Tibial nerve (tissue), 4 donors: ENCODE measurements at places on chromosomes 12 and 14. TPM values are rescaled to one million over a fixed set of nuclear protein-coding genes. Genes with fewer than 3 reads are reported as not detected.

The DEGS2 gene
- 2.2 TPM for total RNA-seq

The LTBP2 gene
- 67.1 TPM for total RNA-seq

The CPSF2 gene
- 30.6 TPM for total RNA-seq

DNA sequence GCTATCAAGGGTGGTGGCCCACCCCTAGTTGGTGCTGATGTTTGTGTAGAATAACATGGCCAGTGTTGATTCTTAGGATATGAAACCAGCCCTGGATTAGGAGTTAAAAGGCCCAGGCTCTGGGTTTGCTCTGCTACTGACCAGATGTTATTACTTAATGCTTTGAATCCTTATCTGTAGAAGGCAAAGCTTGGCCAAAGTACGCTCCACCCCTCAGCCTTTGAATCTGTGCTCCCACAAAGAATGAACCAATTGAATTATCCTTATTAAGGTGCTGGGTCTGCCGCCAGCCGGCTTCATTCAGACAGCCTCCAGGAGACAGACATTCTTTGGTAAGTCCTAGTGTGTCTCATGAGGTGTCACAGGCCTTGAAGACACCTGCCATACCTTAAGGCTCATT is 41.8 kb downstream of the AKAP3 start:
- no peak overlapping the region for H3K27ac ChIP-seq
- peaks cover 20% of the 10 kb centered on the region for H3K4me1 ChIP-seq
- no peak overlapping the region for H3K4me3 ChIP-seq
- H3K27me3 ChIP-seq = no peaks in the 10 kb centered on the region
- peaks cover 34% of the 10 kb centered on the region for H3K36me3 ChIP-seq

DNA sequence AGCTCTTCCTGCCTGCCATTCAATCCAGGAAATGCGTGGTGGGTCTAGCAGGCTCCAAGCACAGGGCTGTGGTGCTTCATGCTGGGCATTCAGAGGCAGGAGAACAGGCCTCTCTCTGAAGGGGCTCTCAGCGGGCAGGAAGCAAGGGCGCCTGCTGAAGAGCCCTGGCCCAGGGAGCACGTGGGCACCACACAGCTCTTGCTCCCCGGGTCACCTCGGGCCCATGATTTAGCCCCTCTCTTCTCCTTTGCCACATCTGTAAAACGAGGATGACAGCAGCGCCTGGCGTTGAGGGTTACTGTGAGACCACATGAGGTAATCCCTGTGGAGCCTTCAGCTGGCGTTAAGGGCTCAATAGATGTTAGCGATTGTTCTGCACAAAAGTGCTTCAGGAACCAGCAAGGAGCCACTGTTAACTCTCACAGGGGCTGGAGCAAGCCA is 37.6 kb upstream of the SPTLC2 start:
- H3K4me3 ChIP-seq = no peak overlapping the region
- H3K27me3 ChIP-seq = no peaks in the 10 kb centered on the region
- H3K36me3 ChIP-seq = no peaks in the 10 kb centered on the region
- no peak overlapping the region for H3K27ac ChIP-seq

DNA sequence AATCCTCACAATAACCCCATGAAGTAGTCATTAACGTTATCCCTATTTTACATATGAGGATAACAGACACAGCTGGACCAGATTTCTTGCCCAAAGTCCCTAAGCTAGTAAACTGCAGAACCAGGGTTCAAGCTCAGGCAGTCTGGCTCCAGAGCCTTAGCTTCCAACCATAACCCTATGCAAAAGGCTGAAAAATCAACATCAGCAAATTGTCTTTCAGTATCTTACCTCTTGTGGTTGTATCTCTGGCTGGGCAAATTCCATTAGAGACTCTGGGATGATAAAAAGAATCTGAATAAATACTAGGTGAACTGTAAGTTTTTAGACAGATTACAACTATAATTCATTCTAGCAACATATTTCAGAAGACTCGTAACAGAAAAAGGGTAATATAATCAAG is 24.7 kb downstream of the CAPRIN2 start:
- no peak overlapping the region for H3K27ac ChIP-seq
- H3K27me3 ChIP-seq = no peaks in the 10 kb centered on the region
- no peak overlapping the region for H3K4me3 ChIP-seq
- H3K4me1 ChIP-seq = no peaks in the 10 kb centered on the region
- DNase-seq = no peak
- H3K36me3 ChIP-seq = peaks cover 7% of the 10 kb centered on the region

DNA sequence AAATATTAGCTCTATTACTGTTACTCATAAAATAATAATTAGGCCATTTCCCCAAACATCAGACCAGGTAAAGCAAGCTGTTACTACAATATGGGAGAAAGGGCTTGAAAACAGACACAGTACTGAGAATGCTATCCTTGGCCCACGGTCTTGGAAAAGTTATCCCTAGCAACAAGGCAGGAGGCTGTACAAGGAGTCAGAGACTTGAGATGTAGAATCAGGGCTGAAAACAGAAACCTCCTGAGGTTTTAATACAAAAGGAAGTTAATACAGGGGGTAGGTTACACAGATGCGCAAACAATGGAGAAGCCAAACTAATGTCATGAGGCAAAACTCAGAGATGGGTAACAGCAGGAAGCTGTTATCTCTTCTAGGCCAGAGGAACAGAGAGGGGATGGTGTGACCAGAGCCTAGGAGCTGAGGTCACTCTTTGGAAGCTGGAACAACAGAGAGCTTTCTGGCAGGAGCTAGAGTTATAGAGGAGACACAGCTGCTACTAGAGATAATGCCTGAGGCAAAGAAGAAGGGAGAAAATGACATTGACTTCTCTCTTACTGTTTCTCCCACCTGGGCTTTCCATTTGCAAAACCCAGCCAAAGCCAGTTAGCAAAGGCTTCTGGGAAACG is 248.8 kb downstream of the SUDS3 start:
- no peaks in the 10 kb centered on the region for H3K4me1 ChIP-seq
- no peaks in the 10 kb centered on the region for H3K27me3 ChIP-seq
- no peak overlapping the region for H3K27ac ChIP-seq
- DNase-seq = no peak
- no peaks in the 10 kb centered on the region for H3K36me3 ChIP-seq
- no peak overlapping the region for H3K4me3 ChIP-seq

DNA sequence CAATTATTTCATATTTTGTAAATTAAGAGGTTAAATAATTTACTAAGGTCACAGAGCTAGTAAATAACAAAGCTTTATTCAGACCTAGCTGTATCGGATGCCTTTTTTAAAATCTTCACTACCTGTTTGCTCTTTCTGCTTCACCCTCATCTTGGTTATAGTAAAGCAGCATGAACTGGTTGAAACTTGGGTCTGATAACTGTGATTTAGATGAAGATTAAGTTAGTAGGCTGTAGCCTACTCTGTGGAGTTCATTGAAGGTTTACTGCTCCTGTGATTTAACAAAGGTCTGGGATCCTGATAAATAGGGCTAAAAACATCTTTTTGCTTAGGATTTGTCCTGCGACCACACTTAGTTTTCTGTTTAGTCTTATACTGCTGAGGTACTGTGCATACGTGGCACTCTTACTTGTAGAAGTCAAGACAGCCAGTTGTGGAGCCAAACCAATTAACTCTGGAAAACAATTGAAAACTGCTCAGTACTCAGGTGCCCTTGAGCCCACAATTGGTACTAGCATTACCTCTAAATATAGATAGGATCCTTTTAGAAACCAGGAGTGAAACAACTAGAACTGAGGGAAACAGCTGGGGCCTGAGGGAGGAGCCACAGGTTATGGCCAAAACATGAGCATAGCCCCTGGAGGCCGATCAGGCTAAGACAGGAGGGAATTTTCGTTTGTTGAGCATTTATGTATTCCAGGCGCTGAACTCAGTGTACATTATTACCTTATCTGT is 2.3 kb downstream of the SPATS2 start:
- DNase-seq = peak; percentile 5
- peaks cover 14% of the 10 kb centered on the region for H3K4me1 ChIP-seq
- H3K27me3 ChIP-seq = no peaks in the 10 kb centered on the region
